KBM-7 (cell line): ENCODE measurements at places on chromosomes 3 and 15.

GRCh38 chr3:156253150-156253549, 132.8 kb downstream of the KCNAB1 start:
- no peak for DNase-seq

GRCh38 chr15:51837792-51838251, 8.4 kb downstream of the TMOD3 start:
- peak; percentile 39 for DNase-seq

DNA sequence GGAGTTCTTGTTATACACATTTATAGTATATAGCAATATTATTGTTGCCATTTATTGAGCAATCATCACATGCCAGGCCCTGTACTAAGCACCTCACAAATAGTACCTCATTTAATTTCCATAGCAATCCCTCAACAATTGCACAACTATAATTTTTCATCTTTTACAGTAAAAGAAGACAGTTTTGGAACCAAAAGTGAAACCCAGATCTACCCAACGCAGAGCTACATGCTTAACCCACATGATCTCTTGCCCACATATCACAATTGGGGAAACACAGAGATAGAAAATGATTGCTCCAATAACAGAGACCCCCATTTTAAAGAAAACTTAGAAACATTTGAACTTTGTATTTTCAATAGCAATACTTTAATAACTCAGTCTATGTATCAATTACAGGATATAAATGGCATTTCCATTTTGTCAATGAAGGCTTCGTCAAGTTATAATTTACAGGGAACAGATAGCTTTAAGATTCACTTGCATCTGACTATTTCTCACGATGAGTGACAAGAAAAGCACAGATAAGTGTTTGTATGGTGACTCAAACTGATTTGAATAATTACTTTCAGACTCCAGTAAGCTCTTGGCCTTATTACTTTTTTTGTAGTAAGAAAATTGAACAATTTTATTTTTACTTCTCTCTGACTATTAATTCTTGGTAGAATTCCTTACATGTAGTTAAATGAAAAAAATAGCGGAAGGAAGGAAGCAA, 38.7 kb upstream of the CCDC50 start:
- no peak for DNase-seq

DNA sequence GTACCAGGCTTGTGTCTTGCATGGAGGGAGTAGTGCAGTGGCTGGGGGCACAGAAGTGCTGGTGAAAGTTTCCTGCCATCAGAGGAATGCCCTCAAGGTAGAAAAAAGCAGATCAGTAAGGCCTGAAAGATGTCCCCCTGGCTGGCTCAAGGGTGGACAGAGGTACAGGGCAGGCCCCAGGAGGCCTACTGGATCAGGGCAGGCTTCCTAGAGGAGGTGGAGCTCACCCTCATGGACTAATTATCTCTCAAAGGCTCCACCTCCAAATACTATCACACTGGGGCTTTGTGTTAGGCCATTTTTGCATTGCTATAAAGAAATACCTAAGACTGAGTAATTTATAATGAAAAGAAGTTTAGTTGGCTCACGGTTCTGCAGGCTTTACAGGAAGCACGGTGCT, 7.8 kb downstream of the SPSB4 start:
- DNase-seq = no peak
